Body of pancreas (tissue), 4 donors: ENCODE measurements at places on chromosomes 6 and 20.

DNA sequence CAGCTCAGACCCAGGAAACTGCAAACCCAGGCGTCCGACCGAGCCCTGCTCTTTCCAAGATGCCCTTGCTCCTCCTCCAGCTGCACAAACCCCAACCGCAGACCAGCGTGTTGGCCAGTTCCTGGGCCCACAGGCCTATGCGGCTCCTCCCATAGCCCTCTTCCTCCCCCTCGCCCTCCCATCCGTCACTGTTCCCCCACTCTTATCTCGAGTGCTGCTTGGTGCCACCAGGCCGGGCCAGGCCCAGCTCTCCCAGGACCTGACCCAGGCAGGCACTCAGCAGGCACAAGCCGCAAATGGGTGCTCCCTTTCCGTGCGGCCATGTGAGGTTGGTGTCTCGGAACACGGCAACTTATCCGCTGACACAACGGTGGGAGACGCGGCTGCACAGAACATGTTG is 28.6 kb downstream of the ADRM1 start:
- DNase-seq = no peak

DNA sequence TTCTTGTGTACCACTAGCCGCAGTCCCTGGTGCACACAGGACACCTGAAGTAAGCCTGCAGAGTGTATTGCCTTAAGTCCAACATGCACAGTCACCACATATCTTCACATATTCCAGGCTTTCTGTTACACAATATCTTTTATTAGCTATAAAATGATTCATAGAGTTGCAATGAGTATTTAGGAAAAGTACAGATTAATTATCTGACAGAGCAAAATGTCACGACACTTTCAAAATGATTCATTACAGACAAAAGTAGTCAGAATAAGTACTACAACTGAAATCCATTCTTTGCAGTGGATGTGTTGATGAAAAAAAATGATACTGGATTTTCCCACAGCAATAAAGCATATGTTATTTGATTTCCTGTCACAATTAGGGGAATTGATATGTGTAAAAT is 199.5 kb upstream of the ASCC3 start:
- DNase-seq = no peak

GRCh38 chr6:123527406-123527805 is 109.3 kb downstream of the TRDN start:
- DNase-seq = no peak

- no peak for DNase-seq
Measured at GRCh38 chr6:82298012-82298411, 50.5 kb upstream of the IBTK start.

GRCh38 chr20:50715694-50716093 is 15.7 kb upstream of the PARD6B start:
- DNase-seq = no peak

- no peak for DNase-seq
Measured at GRCh38 chr6:94362061-94362864, 942.9 kb upstream of the EPHA7 start.

- DNase-seq = no peak
Measured at GRCh38 chr6:111980971-111981840, 72.7 kb upstream of the CCN6 start.
